ENCODE measurements at places on chromosomes 6 and 20.

- no peak for DNase-seq
Observed at GRCh38 chr20:25418776-25419175, 11.3 kb downstream of the GINS1 start.

GRCh38 chr20:6632187-6632586, 135.3 kb upstream of the BMP2 start:
- no peak for DNase-seq

DNA sequence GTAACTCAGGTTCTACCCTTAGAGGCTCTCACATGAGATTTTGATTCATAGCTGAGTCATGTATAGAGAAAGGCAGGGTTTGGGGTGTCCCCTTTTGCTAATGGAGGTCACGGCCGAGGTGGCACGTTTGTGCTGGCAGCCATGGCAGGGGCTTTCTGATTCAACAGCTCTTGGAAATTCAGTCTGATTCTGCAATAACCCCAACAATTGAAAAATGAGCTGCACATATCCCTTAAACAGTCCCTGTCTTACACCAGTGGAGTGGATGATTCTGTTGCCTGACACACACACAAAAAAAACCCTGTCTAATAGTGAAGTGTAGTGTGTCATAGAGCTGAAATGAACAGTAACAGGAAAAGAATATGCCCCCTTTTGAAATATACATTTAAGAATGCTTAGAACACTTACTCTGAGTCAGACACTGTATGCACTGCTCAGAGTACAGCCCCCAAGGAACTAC, 40.4 kb upstream of the ARG1 start:
- DNase-seq, result peak; percentile 50

- no peak for DNase-seq
Observed at GRCh38 chr6:10381830-10382208, 33.1 kb downstream of the TFAP2A start.

GRCh38 chr6:33433544-33434191, 13.8 kb downstream of the SYNGAP1 start:
- no peak for DNase-seq

- no peak for DNase-seq
Observed at GRCh38 chr20:2984028-2984501, 59.4 kb upstream of the GNRH2 start.

DNA sequence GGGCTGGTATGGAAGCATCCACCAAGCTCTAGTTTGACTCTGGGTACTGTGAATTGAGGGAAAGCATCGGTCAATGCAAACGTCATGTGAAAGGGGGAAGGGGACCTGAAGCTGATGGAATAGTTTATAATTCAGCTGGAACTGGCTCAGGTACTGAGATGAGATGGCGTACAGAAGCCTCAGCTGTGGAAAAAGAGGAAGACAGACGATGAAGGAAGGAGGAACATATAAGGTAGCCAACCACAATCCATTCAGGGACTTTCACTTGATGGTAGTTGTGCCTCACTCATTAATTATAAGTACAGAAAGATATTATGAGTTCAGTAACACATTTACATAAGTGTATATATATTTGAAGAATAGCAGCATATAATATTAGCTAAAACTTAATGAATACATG, 2.7 kb downstream of the CALHM5 start:
- no peak for DNase-seq

GRCh38 chr20:60300374-60300773, 342.2 kb downstream of the CDH26 start:
- DNase-seq, result no peak

DNA sequence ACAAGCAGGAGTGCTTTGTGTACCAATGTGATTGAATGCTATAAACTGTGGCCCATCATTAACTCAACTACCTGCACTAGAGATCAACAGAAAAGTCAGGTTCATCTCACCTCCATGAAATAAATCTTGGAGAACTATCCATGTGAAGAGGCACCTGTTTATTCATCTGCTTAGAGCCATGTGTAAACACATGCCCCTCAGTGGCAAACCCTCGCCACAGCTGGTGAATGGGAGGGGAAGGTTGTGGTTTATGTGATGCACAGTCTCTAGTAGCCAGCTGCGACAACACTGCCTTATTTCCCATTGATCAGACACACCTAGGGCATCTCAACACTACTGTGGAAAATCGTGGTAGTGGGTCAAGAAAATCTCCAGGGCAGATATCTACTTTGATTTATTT, 640.2 kb downstream of the PTPRT start:
- no peak for DNase-seq

GRCh38 chr6:18465410-18466154, 78.4 kb downstream of the RNF144B start:
- no peak for DNase-seq

GRCh38 chr20:57104651-57105204, 161.7 kb downstream of the BMP7 start:
- no peak for DNase-seq

DNA sequence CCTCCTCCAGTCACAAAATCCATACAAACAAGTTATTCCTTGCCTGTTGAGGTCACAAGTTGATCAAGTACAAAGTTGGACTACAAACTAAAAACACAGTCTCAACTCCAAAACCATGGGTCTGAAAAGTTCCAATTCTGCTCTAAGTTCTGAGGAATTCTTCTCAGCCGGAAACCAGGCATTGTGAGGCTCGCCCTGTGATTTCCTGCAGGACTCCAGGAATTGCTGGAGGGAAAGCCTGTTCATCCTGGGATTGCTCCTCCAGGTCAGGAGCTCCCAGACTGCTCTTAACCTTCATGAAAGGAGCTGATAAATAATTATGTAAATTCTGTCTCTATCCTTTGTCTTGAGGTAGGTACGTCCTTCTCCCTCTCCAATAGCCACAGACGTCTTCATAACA, 8.5 kb downstream of the TRAM2 start:
- DNase-seq, result no peak

DNA sequence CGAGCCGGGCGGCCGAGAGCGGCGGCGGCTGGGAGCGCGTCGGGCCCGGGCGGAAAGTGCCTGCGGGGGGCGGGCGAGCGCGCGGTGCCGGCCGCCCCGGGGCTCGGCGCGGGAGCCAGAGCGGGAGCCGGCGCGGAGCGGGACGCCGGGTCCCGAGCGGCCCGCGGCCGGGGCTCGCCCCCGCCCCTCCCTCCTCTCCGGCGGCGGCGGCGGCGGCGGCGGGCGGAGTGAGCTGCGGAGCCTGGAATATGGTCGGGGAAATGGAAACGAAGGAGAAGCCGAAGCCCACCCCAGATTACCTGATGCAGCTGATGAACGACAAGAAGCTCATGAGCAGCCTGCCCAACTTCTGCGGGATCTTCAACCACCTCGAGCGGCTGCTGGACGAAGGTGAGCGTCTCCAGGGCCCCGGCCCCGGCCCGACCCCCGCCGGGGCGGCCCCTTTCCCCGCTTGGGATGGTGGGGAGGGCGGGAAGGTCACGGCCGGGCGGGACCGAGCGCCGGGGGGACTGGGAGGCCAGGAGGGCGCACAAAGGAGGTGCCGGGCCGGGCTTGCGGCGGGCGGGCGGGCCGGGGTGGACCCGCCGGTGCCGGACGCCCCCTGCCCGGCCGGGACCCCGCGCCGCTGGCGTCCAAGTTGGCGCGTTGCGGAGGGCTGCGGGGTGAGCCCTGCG, 565 bp downstream of the QKI start:
- peak; percentile 34 for DNase-seq

- DNase-seq, result no peak
Observed at GRCh38 chr20:57509665-57510237, 15.2 kb downstream of the CTCFL start.

DNA sequence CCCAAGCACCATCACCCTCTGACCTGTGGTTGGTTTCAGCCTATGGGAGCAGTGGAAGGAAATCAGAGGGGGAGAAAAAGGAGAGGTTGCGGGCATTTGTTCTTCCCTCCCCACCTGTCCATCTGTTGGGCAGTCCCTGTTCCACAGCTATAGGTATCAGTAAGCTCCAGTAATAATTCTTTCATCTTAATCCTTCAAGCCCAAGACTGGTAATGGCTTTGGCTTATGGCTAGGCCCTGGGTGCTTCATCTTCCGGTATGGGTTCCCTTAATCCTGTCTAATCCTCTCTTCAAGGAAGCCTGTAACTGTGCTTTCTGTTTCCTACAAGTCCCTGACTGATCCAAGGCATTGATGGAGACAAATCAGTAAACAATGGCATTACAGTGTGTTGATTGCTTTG, 42.2 kb upstream of the STK35 start:
- DNase-seq, result no peak

DNA sequence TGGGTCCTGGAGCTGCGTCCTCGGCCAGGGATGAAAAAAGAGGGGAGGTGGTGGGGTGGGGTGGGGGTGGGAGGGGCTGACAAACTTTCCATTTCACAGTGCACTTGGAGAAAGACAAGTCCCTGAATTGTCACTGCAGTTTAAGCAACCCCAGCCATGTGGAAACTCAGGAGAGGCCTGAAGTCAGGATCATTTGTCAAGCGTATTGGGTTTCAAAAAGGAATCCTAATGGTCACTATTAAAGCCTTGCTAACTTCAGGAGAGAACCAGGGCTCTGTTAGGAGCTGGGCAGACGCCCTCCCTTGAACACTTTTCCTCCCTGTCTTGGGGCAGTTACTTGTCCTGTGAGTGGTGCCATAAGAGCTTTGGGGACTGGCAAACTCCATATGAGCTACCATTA, 159.9 kb downstream of the FNDC1 start:
- no peak for DNase-seq

- no peak for DNase-seq
Observed at GRCh38 chr6:114051031-114051430, 80.1 kb upstream of the HDAC2 start.

DNA sequence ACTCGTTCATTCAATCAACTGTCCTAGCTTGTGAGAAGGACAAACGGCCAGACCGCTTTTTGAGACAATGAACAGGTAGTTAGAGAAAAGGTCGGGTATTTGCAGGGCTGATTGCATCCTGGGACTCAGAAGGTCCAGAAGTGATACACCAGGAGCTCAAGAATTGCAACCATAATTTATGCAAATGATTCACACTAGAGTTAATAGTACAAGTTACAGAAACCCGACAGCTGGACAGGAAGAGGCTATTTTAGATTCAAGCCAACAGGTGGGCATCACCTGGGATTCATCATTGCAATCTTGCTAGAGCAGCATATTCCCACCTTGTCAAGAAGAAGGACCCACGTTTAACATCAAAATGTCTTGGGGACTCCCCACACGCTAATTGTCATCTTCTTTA, 83.5 kb downstream of the TNFAIP3 start:
- DNase-seq, result no peak

- no peak for DNase-seq
Observed at GRCh38 chr6:132820629-132821381, 6.4 kb downstream of the RPS12 start.

DNA sequence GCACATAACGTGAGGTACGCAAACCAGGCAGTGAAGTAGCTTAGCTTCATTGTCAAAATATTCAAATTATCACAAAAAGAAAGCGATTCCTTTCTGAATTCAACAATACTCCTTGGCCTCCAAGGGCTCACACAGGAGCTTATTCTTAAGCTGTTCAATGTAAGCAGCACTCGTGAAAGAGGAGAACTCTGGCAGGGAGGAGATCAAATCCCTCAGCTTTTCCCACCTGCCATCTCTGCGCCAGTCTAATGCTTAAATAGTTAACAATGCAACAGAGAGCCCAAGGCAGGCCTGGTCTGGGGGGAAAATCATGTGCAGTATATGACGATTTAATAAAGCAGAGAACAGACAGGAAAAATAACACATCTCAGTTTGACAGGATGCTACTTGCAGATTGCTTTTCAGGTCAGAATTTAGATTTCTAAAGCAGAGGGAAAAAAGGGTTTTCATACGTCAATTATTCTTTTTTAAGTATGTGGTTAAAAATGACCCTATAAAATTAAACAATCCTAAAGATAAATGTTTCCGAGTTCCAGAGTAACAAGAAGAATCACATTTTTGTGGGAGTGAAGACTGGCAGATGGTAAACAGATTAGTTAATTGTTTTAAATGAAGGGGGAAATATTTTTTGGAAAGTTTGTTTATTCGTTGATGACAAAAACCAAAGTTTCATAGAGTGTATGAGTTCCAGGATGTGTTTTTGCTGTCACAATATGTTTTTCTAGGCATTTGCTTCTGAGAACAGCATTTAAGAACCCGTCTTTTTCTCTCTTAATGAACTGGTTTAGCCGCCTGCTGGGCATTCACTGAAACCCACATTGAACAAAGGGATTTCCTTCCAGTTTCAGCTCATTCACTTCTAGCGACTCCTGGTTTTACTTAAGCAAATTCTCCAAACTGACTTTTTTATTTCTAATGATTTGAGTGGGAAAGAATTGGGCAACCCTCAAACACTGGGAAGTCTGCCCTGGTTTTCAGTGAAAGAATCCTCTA, 45.9 kb downstream of the PLAGL1 start:
- DNase-seq, result no peak

- no peak for DNase-seq
Observed at GRCh38 chr6:40582892-40583291, 4.3 kb downstream of the LRFN2 start.

- no peak for DNase-seq
Observed at GRCh38 chr20:5136096-5136495, 9.3 kb downstream of the CDS2 start.

GRCh38 chr6:170098428-170099170, 192.3 kb downstream of the DLL1 start:
- no peak for DNase-seq

DNA sequence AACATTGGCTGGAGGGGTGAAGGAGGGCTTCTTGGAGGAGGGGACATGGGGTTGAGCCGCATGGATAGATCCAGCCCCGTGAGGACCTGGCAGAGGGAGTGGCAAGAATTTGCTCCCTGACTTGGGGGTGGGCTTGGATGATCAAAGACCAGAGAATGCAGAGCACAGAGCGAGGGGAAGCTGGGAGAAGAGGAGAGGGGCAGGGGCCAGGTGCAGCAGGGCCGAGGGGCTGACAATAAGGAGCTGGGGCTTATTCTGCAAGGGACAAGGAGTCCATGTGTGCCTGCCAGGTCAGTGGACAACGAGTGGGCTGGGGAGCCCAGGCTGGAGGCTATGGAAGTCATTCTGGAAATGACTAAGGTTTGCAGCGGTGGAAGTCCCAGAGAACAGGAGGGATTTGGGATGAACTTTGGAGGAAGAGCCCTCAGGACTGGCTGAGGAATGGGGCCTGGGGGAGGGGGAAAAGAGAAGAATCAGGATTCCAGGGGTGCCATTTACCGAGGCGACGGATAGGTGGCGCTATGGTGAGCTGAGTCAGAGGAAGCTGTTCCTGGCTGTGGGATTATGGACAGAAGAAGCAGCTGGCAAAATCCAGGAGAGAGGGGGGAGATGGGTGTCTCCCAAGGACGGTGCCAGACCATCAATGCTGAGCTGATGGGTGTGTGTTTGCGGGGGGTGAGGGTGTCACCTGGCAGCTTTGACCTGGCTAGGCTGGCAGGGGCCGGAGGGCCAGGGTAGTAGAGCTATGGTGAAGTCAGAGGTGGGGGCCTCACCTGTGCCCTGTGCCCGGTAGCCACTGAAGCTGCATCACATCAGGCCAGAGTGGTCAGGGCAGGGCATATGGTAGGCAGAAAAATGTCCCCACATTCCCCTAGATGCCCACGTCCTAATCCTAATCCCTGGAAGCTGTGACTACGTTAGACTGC, 7.8 kb downstream of the KCNG1 start:
- no peak for DNase-seq

GRCh38 chr6:159042003-159042825, 2.6 kb downstream of the TAGAP start:
- DNase-seq, result peak; percentile 65

All from activated CD8-positive, alpha-beta memory T cell treated with anti-CD3 and anti-CD28 coated beads, Interleukin-2, amount 50 U/mL, for 4 hours (primary cell).